Amniotic stem cell (primary cell): ENCODE measurements at places on chromosomes 16 and 17.

DNA sequence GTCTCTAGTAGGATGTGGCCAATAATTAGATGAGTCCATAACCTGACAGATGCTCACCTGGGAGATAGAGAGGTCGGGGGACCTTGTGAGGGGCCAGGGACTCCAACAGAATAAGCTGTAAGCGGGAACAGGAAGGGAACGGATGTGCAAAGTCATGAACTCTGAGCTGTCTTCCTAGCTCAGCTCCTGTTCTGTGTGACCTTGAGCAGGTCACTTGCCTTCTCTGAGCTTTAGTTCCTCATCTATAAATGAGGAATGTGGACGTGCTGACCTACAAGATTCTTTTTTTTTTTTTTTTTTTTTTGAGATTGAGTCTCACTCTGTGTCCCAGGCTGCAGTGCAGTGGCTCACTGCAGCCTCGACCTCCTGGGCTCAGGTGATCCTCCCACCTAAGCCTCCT is 58.9 kb downstream of the AKAP1 start:
- no peak for DNase-seq

GRCh38 chr17:78356101-78356713 is 3.7 kb downstream of the SOCS3 start:
- DNase-seq: peak; percentile 90

GRCh38 chr17:4555873-4556759 is 932 bp upstream of the MYBBP1A start:
- DNase-seq: no peak

DNA sequence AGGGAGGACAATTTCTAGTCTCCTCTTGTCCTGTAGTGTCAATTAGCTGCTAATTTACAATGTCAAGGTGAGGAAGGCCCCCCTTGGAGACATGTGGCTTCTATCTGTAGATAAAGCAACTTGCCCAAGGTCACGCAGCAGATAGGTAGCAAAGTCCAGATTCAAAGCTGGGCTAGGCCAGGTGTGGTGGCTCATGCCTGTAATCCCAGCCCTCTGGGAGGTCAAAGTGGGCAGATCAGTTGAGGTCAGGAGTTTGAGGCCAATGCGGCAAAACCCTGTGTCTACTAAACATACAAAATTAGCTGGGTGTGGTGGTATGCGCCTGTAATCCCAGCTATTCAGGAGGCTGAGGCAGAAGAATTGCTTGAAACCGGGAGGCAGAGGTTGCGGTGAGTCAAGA is 11.1 kb downstream of the TRPV3 start:
- DNase-seq: no peak

GRCh38 chr17:7192271-7192937 is 13.2 kb upstream of the ASGR1 start:
- no peak for DNase-seq

GRCh38 chr16:31130899-31131298 is 4.6 kb downstream of the PRSS8 start:
- DNase-seq: no peak
